ENCODE measurements at places on chromosomes 1 and 21. TPM values are rescaled to one million over a fixed set of nuclear protein-coding genes. Genes with fewer than 3 reads are reported as not detected.

DNA sequence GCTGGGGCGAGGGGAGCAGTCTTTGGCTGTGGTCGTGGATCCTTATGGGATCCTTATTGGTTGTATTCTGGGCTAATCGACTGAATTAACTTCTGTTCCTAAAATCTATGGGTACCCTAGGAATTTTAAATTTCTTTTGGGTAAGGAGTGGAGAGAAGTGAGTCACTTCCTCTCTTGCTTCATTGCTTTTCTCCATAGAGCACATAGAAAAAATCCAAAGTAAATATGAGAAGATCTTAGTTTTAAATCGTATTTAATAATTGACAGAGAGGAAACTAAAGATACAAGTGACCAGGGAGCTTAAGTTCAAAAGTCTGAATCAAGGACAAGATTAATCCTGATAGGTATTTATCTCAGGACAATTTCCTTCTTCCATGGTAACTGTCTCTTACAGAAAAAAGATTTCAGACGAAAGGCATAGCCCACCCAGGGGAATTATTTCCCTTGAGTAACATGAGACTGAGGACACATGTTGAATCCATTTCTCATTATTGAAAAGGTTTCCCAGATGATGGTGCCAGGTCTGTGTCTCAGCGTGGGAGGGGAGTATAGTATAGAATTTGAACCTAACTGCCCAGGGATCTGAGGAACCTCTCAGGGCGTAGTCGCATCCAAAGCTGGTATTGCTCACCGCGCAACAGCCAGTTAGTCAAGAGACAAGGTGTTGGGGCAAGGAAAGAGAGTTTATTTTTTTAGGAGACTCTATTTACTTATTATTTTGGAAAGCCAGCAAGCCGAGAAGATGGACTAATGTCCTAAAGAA lies 28.7 kb upstream of the FASLG start:
- DNase-seq, result no peak

DNA sequence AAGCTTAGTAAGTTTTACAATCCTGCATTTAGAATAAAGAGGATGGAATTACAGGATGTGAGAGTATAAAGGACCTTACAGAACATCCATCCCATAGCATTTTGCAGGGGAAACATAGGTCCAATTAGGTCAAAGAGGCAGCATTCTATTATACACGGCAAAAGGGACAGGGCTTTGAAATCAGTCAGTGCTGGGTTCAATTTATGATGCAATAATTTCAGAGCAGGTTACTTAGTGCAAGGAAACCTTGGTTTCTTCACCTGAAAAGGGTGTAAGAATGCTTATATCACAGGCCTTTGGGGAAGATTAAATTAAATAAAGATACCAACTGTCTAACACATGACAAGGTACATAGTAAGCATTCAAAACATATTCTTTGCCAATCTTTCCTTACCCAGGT lies 17.1 kb upstream of the NTNG1 start:
- DNase-seq, result no peak

DNA sequence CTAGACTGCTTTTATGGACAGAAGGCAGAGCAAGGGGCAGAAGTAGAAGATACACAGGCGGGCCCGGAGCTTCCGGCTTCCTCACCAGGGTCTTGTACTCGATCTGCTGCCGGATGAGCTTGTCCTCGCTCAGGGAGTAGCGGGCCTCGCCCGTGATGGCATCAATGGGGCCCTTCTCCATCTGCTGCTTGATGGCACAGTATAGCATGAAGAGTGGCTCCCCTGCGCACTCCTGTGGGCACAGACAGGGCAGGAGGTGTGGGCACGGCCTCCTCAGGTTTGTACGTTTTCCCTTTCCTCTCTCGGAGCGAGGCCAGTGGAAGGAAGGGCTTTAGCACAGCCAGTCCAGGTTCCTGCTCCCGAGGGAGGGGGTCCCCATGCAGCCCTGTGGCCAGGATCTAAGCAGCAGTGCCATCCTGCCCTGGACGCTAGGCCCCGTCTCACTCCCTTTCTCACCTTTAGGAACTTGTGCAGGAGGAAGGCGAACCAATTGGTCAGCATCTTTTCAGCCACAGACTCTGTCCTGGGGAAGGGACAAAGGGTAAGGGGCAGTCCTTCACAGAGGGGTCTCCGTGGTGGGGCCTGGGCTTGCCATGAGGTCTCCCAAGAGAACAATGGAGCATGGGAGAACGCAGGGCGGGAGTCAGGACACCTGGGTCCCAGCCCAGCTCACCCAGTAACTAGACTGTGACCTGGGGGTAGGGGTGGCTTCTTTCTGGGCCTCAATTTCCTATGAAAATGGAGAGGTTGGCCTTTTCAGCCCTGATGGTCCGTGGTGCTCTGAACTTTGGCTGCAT lies 128.8 kb upstream of the CD34 start:
- no peak for DNase-seq

- DNase-seq, result no peak
Measured at GRCh38 chr21:43343992-43344886, 82.7 kb downstream of the SIK1 start.

DNA sequence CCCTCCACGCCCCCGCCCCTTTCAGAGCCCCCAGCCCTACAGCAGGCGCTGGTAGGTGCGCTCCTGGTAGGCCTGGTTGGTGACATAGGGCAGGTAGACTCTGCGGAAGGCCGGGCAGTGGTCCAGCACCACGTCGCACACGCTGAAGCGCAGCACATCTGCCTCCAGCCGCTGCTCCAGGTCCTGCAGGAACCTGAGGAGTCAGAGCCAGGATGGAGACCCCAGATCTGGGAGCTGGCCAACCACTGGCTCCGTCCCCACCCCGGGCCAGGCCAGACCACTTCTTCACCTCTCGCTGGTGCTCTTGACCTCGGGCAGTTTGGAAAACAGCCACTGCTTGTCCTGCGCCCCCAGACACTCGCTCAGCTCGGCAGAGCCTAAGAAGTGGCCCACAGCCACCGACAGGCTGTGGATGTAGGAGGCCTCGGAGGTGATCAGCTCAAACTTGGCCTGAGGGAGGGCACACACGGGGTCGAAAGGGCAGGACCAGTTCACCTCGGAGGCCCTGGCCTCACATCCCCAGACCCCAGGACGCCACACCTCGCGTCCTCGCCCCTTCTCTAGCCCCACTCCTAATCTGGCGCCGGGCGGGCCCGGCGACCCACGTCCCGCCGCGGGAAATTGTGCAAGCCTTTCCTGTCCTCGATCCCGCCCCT lies 6.4 kb downstream of the ARHGEF19 start:
- no peak for DNase-seq

DNA sequence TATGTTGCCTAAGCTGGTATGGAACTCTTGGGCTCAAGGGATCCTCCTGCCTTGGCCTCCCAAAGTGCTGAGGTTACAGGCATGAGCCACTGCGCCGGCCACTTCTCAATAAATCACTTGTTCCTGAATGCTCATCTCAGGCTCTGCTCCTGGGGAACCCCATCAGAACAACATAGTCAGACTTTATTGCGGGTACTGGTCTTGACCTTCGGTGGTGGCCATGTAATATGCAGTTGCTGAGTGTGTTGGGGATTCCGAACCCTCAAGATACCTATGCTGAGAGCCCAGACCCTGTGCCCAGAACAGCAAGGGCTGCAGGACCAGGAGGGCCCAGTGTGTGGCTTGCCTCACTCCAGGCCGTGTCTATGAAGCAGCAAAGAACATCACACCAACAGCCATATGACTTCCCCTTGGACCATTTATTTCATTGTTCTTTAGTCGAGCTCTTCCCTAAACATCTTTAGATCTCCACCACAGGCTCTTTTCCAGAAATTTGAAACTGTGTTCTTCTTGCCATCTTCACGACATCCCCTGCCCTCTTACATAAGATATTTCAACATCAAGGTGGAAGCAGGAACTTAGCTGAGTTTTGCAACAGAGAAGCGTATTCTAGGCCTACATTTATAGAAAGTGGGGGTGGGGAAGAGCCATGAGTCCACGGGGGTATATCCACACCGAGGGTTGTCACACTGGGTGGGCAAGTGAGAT lies 12.7 kb upstream of the SDHB start:
- no peak for DNase-seq

GSTM5 gene
- 0.27 TPM for total RNA-seq

CD2 gene
- total RNA-seq, result under 0.01 TPM
